ENCODE measurements at places on chromosomes 7 and 10. TPM values are rescaled to one million over a fixed set of nuclear protein-coding genes. Genes with fewer than 3 reads are reported as not detected.

SLC35B4 gene
- 18.2 TPM for total RNA-seq

DNAJC30 gene
- 15.9 TPM for total RNA-seq

LRRTM3 gene
- total RNA-seq, result not detected

DNA sequence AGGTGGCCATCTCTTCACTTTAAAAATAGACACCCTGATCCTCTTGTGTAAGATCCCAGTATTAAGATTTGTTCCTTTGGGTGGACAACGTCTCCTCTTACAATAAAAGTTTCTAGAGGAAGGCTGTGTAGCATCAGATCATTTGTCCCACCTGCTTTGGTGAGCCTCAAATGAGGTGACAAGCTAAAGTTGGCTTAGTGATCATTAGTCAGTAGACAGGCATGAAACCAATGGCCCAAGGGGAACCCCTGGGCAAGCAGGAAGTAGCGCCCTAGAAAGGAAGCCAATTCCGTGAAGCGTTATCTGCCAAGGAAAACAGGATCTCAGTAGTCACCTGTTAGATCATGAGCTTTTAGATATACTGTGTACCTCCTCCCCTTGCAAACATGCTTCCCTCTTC, 66.8 kb downstream of the PCGF5 start:
- no peak overlapping the region for H3K27ac ChIP-seq
- H3K4me3 ChIP-seq, result no peak overlapping the region
- no peaks in the 10 kb centered on the region for H3K27me3 ChIP-seq
- DNase-seq, result no peak

LRRD1 gene
- total RNA-seq, result not detected

LRRN3 gene
- 0.68 TPM for total RNA-seq

NFKB2 gene
- total RNA-seq, result 35.1 TPM

DNA sequence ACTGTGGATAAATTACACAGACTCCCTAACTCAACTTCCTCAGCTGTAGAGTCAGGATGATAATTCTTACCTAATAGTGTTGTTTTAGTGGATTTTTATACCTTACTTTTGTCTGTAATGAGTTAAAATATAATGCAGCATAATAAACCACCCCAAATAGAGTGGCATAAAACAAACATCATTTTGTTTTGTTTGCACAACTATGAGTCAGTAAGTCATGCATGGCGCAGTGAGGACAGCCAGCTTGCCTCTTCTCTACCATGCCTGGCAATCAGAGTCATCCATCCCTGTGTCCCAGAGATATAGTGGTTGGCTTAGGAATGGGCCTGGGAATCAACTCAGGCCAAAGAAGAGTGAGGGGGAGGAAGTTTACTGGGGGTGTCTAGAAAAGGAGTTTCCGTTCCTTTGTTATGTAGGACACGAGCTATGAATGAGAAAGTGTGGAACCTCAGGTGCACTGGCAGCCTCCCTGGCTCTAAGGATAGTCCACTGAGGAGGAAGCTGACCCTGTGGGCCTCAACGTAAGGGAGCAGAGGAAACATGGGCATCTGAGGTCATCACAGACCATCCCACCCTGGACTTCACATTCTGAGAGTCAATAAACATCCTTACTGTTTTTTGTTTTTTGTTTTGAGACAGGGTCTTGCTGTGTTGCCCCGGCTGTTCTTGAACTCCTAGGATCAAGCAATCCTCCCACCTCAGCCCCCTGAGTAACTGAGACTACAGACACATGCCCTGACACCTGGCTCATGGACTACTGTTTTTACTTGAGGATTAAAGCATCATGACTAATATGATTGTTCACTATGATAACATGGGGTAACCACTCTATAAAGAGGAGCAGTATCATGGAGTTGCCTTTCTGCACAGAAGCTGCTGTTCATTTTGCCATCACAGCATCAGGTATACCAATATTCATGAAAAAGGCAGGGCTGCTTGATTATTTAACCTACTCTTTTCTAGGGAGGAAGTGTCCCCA, 21.0 kb upstream of the GRB10 start:
- H3K36me3 ChIP-seq, result no peaks in the 10 kb centered on the region
- H3K27ac ChIP-seq, result no peak overlapping the region
- H3K4me3 ChIP-seq, result no peak overlapping the region
- no peaks in the 10 kb centered on the region for H3K4me1 ChIP-seq
- no peak for DNase-seq
- no peaks in the 10 kb centered on the region for H3K27me3 ChIP-seq

TNPO3 gene
- total RNA-seq, result 59.8 TPM

- H3K27ac ChIP-seq, result no peak overlapping the region
- H3K4me3 ChIP-seq, result no peak overlapping the region
- DNase-seq, result no peak
- H3K27me3 ChIP-seq, result no peaks in the 10 kb centered on the region
Observed at GRCh38 chr10:10804998-10805740, 212.5 kb upstream of the CELF2 start.

GRCh38 chr7:155738652-155739537, 73.4 kb downstream of the SHH start:
- H3K4me3 ChIP-seq, result no peak overlapping the region
- H3K27me3 ChIP-seq, result no peaks in the 10 kb centered on the region
- no peak overlapping the region for H3K27ac ChIP-seq
- H3K4me1 ChIP-seq, result no peaks in the 10 kb centered on the region
- peaks cover 1% of the 10 kb centered on the region for H3K36me3 ChIP-seq
